ENCODE measurements at places on chromosomes 5 and 9.
A peak's percentile ranks its signal among the peaks of the same experiment; 100 is the strongest.

DNA sequence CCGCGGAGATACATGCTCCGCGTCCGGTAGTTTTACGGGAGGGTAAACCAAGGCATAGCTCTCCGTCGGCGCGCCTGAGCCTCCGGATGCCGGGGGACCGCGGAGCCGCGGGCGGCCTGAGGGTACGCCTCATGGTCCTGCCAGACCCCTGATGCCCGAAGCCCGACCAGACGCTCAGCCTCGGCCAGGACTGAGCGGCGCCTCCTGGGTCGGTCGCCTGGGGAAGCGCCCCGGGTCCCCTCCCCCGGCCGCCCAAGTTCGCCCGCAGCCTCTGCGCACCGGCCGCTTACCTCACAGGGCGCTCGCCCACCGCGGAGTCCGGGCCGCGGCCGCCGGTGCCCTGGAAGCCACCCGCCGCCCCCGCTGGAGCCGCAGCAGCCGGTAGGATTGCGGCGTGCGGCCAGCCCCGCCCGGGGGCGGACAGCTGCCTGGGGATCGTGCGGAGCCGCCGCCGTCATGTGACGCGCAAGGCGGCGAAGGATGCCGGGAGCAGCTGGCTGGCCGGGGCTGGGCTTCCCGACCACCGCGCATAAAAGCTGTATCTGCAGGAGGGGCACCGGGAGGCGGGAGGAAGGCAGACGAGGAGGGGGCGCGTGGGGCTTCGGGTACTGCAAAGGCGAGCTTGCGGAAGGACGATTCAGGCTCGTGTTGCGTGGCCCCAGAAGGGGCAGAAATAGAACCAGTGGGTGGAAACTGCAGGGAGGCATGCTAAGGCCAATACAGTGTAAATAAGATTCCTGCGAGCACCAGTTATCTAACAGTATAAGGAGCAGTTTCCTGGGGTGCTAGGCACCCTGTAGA, at the start of gene FBXO10:
Gene FBXO10 (minus strand): TSS at position 460 of the 801 bp plus-strand sequence. CDS start 34,612 bp downstream, outside the sequence.
- peak; percentile 31 for DNase-seq

DNA sequence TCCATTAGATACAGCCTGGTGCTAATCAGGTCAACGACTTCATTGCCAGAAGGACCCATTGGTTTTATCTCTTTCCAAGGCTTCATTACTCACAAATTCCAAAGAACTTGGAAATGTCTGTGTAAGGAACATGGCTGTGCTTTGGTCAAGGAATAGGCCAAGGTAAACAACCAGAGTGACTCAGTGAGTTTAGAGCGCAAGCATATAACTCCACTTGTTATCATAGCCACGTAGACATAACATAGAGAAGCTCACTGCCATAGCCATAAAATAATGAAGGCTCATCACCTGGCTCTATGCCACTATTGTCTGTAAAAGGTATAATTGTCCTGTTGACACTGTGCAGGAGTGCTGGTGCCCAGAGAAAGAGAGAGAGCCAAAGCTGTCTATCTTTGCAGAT, 139.3 kb upstream of the PLCXD3 start:
- DNase-seq, result no peak

DNA sequence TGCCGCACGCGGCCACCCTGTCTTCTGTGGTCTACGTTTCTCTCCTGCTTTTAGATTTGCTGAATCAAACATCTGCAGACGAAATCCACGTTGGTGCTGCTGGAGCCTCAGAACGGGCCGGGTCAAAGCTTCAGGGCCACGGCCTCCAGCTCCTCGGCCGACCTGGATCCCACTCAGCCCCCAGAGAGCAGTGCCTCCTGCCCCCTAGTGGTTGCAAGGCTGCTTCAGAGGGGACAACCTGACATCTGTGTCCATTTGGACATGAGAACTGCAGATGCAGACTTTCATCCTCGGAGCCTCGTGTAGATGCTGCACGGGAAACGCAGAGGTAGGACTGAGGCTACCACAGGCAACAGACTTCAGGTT, 23.0 kb upstream of the SLC6A3 start:
- DNase-seq, result no peak

GRCh38 chr5:54721116-54721515, 203.6 kb downstream of the SNX18 start:
- DNase-seq, result no peak

DNA sequence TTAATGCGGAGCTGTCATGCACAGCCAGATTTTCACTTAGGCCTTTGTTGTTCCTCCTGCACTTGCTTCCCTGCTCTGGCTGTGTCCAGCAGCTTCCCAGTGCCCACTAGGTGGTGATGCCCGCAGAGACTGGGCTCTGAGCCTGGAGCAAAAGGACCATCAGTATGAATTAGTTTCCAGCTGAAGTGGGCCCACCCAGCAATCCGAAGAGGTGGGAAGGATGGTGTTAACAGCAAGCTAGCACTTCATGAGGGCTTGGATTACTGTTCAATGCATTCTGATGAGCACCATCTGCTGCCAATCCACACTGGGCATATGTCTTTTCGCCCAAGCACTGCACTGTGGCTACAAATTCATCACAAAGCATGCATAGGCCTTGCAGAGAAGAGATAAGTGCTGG, 459.1 kb downstream of the SPOCK1 start:
- no peak for DNase-seq

- no peak for DNase-seq
Observed at GRCh38 chr9:28410411-28410810, 837.1 kb upstream of the C9orf72 start.

DNA sequence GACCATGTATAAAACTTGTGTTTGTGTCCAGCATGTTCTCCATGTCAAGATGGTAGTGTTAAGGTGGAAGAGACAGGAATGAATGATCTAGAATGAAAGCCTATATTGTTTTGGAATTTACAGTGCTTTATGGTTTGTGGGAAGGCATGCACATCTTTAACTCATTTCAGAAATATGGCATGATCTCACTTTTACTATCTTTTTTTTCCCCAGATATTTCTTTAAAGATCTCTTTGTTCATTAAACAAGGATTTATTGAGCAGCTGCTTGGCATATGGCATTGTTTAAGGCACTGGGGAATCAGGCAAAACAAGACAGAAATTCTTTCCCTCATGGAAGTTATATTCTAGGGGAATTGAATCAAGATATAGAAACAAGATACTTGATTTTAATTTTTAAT, 51.7 kb downstream of the SLC12A2 start:
- no peak for DNase-seq

- DNase-seq, result no peak
Observed at GRCh38 chr5:153641183-153641688, 150.8 kb downstream of the GRIA1 start.

DNA sequence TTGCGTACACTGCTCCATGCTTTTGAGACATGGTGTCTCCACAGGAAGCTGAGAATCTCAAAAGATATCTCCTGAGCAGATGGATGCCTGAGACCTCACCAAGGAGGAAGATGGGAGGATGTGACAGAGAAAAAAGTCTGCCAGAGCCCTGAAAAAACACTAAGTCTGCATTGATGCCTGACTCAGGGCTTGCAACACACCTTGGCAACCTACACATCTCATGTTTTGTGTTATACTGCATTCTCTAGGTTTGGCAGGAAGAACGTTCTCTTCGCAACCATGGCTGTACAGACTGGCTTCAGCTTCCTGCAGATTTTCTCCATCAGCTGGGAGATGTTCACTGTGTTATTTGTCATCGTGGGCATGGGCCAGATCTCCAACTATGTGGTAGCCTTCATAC, 19.2 kb downstream of the SLC22A4 start:
- DNase-seq, result no peak

- DNase-seq, result peak; percentile 52
Observed at GRCh38 chr5:7927466-7928375, 58.8 kb downstream of the MTRR start.

- DNase-seq, result no peak
Observed at GRCh38 chr5:89972901-89973300, 436.7 kb downstream of the CETN3 start.

DNA sequence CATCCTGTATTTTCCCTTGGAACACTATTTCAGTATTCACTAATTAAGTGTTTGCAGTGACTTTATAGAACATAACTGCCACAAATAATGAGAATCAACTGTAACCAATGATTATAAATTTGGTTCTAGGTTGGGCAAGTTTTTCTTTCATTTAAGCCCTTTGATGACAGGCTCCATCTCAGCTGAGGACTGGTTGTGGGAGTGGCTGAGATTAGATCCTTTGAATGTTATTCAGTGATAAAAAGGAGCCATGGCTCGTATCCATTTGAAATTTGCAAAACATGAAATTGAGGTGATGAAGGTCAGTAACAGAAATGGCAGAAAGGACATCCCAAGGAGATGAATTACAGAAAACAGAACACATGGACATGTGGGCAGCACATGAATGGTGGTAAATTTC, 138.1 kb upstream of the PCA3 start:
- DNase-seq, result no peak

DNA sequence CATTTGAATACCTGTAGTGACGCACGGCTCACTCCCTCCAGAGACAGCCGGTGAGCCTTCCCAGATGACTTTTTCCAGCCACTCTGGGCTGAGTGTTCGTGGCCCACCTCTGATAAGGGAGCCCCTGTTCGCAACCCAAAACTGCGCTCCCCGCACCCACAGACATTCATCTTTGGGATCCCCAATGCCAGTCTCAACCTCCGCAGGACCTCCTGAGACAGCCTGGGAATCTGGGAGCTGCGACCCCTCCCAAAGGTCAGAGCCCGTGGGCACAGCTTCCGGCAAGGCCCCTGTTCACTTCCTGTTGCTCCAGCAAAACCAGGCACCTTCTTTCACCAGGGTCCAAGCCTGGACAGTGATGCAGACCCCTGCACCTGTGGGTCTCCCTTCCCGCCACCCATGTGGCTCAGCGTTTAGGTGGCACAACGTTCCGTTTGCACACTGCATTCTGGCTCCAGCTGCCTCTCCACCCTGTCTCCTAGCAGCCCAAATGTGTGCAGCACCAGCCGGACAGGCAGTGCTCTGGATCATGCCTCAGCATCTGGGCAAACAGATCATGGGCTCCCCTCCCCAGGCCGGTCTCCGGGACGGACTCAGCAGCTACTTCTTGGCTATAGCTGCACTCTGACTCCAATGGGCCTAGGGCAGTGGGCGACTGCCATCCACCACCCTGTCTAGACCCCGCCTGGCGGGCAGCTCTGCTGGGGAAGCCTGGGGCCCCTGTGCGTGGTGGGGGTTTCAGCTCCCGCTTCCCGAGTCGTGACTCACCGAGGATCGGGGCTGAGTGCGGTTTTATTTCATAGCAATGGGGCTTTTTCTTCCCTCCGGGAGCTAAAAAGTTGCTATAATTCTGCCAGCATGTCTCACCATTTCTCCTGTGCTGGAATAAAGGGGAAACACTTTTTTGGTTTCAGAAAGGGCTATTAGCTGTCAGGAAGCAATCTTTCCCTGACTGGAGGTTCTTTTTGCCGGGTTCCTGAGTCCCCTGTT, 156.0 kb downstream of the OLFM1 start:
- no peak for DNase-seq

- no peak for DNase-seq
Observed at GRCh38 chr9:99567436-99567835, 254.2 kb upstream of the NR4A3 start.

GRCh38 chr5:23631302-23632045, 124.1 kb downstream of the PRDM9 start:
- DNase-seq, result no peak

- no peak for DNase-seq
Observed at GRCh38 chr5:14243766-14244165, 100.6 kb downstream of the TRIO start.

- peak; percentile 59 for DNase-seq
Observed at GRCh38 chr5:151079838-151080612, 809 bp downstream of the TNIP1 start.

- no peak for DNase-seq
Observed at GRCh38 chr9:22308177-22308576, 138.4 kb upstream of the DMRTA1 start.

DNA sequence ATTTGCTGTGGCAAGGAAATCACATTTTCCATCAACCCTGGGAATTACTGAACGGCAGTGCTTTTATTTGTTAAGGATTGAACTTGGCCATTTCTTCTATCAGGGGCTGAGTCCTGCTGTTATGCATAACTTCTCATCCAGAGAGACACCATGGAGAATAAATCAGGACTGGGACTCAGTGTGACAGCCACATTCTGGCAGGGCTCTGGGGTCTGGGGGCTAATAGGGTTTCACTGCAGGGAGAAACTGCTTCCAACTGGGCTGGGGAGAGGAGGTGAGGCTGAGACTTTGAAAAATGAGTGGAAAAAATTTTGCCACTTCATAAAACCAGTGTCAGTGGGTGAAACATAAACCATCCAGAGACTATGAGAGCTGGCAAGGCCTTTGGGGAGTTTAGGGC, 95.7 kb upstream of the ALDH1B1 start:
- no peak for DNase-seq

GRCh38 chr5:69083412-69083811, 10.4 kb upstream of the SLC30A5 start:
- DNase-seq, result no peak

GRCh38 chr5:167725741-167726140, 565.7 kb upstream of the WWC1 start:
- no peak for DNase-seq

- no peak for DNase-seq
Observed at GRCh38 chr5:158811350-158811749, 288.4 kb downstream of the EBF1 start.

DNA sequence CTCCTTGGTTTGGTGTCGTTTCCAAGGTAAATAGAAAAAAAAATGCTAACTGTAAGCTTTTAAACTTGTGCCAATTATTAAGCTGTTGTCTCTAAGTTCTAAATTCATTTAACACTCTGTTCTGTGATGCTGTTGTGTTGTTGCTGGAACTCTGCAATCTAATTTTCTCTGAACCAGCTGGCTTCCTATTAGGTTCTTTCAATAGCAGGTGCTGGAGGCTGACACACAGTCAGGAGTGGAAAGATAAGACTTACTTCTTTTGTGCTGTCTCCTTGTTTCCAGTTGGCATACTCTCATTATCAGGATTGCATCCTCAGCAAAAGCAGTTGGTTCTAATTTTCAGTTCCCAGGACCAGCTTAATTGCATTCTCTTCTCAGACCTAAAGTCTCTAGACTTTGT, 1252.6 kb upstream of the NUDT12 start:
- DNase-seq, result no peak

DNA sequence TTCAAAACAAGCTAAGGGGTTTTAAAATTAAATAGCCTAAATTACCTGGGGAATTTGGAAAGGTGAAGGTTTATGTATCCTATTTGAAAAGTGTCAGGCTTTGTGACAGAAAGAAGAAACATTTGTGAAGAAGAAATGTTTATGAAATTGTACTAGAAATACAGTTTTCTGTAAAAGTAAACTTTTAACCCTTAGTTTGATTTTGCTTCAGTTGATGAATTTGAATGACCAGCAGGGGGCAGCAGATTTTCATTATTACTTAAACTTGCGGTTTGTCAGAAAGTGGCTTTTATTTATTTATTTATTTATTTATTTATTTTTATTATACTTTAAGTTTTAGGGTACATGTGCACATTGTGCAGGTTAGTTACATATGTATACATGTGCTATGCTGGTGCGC, 58.1 kb downstream of the NNT start:
- DNase-seq, result peak; percentile 19

GRCh38 chr5:61277190-61277589, 54.9 kb upstream of the ZSWIM6 start:
- no peak for DNase-seq

DNA sequence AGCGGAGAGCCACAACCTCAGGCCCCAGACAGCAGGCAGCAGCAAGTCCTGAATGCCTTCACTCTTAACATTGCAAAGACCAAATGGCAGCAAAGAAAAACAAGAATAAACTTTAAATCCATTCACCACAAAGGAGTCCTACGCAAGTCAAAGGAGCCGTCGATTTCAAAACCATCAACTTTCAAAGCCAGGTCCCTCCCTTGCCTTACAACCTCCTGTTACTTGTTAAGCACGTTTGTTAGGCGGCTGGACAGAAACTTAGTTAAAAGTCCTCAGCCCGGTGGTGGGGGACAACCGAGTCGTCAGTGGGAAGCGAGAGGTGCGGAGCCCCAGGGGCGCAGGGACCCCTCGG, 938 bp downstream of the LPAR1 start:
- DNase-seq, result no peak
